ENCODE measurements at places on chromosomes 12 and 14.

DNA sequence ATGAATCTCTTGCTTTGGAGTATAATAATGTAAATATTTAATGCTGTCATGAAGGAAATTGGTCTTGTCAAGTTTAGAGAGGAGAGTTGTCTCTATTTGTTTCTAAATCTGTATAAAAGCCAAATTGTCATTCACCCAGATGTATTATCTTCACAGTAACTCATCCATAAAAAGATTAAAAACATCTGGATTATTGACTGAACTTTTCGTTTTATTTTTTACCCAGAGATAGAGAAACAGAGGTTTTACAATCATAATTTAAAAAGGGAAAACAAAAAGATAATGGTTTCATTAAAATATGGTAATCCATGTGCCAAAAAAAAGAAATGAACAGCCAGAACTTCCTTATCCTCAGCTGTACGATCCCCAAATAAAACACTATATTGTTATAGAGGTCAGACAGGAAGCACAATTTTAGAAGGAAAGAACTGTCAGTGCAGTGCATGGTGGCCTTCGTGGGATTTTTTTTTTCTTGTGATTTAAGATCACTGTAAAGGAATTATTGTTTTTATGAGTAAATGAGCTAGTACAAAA is 125.9 kb downstream of the ACSS3 start:
- DNase-seq, result no peak

DNA sequence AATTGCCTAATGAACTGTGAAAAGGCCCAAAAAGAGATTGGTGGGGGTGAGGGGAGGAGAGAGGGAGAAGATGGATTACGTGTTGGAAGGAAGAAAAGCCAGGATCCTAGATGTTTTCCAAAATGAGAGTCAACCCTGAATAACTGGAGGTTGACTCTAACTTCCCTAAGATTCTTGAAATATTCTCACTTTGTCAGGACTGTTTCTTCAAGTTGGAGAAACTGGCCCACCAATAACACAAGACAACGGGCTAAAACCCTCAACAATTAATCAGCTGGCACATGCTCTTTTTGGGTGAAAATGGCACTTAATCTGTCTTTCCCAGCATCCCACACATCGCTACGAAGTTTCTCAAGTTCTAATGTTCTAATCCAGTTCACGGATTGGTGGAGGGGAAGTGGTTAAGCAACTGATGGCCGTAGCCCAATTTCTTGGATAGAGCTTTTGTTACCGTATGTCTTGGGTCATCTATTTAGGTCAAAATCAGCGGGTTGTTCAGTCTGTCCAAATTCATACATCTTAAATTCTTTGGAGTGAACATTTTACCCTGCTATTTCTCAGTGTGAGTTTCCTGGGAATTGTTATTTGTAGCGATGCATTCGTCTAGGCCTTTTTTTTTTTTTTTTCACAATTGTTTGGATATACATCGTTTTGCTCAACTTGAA is 49.0 kb downstream of the GPHB5 start:
- DNase-seq, result no peak

- DNase-seq, result no peak
Observed at GRCh38 chr14:55107766-55108554, 21.1 kb upstream of the LGALS3 start.

DNA sequence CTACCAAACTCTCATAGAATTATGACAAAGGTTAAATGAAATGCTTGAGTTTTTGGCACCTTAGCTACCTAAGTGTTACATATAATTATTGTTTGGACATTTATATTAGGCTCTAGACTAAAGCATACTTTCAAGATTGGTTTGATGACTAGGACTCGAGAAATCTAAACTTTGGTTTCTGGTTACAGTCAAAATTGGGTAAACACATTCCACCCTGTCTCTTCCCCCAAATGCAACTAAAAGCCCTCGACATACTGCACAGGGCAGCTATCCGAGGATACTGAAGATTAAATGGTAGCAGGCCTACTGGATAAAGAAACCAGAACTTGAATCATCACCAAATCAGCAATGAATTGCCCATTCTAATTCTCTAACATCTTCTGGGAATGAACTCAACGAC is 369.1 kb downstream of the PRKD1 start:
- no peak for DNase-seq

DNA sequence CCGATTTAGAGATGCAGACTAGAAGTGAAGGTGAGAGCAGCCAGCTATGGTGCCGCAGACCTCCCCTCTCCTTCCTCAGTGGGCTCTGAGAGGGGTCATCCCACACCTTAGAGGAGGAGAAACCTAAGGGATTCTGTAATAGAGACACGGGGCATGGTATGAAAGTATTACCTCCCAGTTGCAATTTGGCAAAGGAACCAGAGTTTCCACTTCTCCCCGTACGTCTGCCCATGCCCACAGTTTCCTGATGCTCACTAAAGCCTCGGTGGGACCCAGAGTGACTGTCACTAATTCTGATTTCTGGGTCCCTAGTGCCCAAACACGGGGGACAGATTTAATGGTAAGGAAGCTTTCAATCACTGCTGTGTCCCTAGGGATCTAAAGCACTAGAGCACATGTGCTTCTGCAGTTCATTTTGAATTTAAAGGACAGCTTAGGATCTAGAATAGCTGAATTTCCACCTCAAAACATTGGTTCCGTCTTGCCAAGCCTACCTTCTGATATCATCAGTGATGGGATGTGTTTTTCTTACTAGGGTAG is 44.1 kb downstream of the DAD1 start:
- no peak for DNase-seq

- peak; percentile 62 for DNase-seq
Observed at GRCh38 chr12:84910549-84911241, 1.9 kb downstream of the SLC6A15 start.

- no peak for DNase-seq
Observed at GRCh38 chr12:44550377-44550776, 325.7 kb downstream of the NELL2 start.

- no peak for DNase-seq
Observed at GRCh38 chr14:37600880-37601741, 5.7 kb downstream of the TTC6 start.

GRCh38 chr14:102983496-102983895 is 61.0 kb downstream of the AMN start:
- no peak for DNase-seq

DNA sequence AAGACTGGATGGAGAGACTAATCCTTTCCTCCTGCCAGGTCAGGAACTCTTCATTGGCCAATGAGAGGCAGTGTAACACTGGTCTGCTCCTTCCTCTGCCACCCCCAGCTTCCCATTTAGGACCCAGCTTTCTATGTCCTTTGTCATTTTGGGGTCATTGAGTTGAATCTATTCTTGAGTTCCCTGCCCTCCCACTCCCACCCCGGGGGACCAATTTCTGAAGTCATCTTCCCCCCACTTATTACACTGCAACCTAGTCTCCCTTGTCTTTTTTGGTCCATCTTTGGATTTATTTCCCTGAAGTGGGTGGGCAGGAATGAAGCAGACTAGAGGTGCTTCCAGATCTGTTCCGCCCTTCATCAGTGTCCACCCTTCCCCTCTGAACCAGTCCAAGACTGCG is 7.6 kb upstream of the ITGA5 start:
- no peak for DNase-seq

DNA sequence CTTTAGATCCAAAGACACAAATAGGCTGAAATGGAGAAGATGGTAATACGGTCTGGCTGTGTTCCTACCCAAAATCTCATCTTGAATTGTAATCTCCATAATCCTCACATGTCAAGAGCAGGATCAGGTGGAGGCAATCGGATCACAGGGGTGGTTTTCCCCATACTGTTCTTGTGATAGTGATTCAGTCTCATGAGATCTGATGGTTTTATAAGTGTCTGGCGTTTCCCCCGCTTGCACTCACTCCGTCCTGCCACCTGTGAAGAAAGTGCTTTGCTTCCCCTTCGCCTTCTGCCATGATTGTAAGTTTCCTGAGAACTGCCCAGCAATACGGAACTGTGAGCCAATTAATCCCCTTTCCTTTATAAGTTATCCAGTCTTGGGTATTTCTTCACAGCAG is 1795.5 kb upstream of the FLRT2 start:
- no peak for DNase-seq

GRCh38 chr14:84017495-84017894 is 1512.4 kb upstream of the FLRT2 start:
- no peak for DNase-seq

DNA sequence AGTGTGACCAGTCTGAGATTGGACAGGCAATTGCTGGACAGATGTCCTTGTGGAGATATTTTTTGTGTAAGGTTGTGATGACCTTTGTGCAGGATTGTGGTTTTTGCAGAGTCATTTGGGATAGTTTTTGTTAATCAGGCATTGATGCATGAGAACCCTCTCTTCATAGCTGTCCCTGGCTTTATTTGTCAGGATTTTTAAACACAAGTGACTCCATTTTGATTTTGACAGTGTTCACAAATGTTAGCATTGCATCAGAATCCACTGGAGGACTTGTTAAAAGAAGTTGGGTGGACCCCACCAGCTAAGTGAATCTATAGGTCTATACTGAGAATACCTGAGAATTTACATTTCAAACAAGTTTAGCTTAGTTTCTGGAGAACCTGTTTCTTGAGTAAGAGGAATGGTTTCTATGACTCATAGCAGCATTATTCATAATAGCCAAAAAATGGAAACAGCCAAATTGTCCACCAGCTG is 11.8 kb downstream of the FNTB start:
- no peak for DNase-seq

GRCh38 chr14:24439830-24440605 is 2.6 kb downstream of the SDR39U1 start:
- no peak for DNase-seq

DNA sequence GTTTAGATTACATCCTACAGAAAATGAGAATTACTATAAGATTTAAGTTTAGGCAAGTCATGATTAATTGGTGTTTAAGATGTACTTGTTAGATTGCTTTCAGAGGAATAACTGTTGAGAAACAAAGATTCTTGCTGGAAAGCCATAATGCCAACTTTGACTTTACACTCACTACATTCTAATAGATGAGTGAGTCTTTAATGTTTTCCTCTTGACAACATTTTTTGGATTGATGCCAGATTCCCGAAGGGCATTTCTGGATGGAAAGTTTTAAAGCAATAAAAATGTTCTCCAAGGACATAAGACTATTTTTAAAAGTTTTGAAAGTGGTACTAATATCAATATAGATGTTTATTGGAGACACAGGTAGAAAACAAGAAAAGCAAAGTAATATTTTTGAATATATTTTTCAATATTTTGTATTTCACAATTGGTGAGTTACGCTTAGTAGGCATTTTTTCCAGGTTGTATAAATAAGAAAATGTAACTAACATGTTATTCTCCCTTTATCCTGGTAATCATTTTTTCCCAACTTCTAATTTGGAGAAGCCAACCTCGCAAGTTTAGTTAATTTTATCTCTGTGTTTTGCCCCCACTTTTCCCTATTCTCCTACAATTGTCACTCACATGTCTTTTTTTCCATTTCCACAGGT is 307.3 kb downstream of the CEP128 start:
- DNase-seq, result no peak

GRCh38 chr12:128796439-128797118 is 27.2 kb downstream of the SLC15A4 start:
- DNase-seq, result no peak

DNA sequence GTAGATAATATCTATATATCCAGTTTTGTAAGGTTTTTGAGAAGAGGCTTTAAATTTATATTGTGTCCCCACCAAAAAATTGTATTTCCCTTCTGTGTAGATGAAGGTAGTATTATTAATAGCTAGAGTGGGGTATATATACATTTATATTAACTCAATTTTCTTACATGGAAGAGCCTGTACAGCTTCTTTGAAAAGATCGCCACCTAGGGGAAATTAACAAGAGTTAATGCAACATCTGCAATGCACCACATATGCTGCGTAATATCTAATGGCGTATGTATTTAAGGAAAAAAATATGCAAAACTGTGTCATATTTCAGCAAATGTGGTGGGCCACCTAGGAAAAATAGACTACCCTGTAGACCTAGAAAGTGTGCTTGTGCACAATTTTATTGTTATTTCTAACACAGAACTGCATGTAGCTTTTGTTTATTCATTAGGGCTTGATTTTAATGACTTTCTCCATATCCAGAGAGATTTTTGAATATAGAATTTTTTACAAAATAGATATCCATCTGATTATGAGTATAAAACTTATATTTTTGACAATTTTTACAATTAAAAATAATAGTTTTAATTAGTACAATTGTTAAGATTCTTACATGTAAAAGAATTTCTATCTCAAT is 14.0 kb downstream of the CCER1 start:
- DNase-seq, result peak; percentile 71

DNA sequence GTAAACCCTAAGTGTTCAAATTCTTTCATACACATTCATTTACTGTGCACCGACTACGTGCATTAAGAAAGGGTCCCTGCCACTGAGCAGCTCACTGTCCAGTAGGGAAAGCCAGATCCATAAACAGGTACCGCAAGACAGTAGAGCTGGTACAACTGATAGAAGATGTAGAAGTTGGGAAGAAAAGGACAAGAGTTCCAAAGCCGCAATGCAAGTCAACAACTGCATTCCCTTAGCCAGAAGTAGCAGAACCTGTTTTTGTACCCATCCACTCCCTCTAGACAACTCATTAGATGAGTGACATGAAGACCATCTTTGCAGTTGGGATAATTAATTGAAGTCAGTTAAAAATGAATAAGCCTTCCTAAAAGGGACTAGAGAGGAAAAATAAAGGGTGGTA is 1.3 kb downstream of the SENP1 start:
- no peak for DNase-seq

GRCh38 chr12:57744194-57744776 is 554 bp upstream of the TSPAN31 start:
- peak; percentile 95 for DNase-seq

DNA sequence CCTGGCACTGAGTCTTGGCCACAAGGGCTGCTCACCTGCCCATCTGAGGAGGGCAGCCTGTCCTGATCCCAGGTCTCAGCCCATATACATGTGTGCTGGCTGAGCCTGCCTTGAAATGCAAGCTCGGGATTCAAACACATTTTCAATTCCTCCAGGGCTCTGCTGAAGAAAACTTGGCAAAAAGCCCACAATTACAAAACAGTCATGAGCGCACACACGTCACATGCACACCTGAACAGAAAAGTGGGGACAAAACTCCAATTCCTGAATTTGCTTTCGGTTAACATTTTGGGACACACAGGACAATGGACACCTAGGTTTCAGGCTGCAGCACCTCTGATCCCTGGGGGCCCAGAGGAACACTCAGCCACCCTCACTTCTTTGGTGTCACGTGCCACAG is 113.9 kb downstream of the RBM19 start:
- peak; percentile 62 for DNase-seq

- no peak for DNase-seq
Observed at GRCh38 chr14:105322791-105323556, 8.4 kb downstream of the PACS2 start.

- no peak for DNase-seq
Observed at GRCh38 chr12:12943586-12944260, 8.2 kb downstream of the GPRC5D start.

GRCh38 chr14:32367516-32367915 is 38.4 kb downstream of the AKAP6 start:
- no peak for DNase-seq

- DNase-seq, result no peak
Observed at GRCh38 chr12:27564612-27565213, 40.7 kb downstream of the PPFIBP1 start.

Data from NCI-H510A treated with DMSO at 0.1 percent for 48 hours (cell line).